NK-92 treated with Interleukin-12 subunit alpha and Interleukin-12 subunit beta, amount 100 ng/mL, for 24 hours (cell line): ENCODE measurements at places on chromosomes 6 and 20.

DNA sequence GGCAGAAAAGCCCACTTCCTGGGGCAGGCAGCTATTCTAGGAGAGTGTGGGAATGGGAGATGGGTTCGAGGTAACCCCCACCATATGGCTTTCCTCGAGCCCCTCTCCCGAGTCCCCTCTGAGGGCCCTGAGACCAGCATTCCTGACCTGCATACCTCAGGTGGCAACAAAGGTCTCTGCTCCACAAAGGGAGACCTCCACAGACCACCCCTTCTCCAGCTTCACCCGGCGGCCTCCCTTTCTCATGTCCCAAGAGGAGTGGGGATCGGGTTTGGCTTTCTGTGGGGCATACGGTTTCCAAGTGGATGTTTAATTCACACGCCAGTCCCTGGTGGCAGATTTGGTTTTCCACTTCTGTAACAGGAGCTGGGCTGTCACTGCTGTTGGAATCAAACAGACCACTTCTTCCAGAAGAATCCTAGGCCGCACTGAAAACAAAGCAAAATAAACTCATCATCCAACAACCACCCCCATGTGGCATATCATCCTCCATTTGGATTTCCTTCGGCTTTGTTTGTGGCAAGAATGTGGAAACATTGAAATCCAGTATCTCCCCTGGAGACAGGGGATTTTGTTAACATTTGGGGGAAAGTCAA is 83.2 kb downstream of the DLL1 start:
- DNase-seq: no peak

DNA sequence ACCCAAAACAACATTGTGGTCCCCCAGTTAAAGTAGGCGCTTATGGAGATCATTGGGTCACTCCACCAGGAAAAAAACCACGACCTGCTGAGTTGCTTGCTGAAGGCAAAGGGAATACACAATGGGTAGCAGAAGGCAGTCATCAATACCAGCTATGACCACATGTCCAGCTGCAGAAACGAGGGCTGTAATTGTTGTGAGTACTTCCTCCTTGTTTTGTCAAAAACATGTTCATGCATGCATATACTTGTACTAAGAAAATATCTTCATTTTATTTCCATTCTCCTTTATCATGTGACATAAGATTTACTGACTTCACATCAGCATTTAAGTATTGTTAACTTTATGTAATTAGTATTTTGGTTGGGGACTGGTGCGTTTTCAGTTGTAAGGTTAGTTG is 16.9 kb downstream of the SERINC1 start:
- DNase-seq: no peak

GRCh38 chr6:147974376-147974775 is 368.3 kb upstream of the SASH1 start:
- no peak for DNase-seq

DNA sequence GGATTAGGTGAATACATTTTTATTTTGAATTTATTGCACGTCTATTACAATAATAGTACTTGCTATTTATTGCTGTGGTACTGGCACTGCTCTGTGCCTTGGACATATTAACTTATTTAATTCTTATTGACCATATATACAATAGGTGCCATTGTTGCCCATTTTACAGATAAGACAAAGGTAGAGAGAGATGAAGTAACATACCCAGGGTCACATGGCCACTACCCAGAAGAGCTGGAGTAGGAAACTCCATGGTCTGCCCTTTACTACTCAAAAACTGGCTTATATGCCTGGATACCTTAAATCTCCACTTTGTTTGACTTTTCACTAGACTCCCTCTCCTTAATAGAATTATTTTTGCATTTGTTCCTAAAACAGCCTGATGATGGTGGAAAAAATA is 67.5 kb downstream of the ADGRG6 start:
- no peak for DNase-seq

GRCh38 chr6:128504003-128504654 is 16.3 kb downstream of the PTPRK start:
- DNase-seq: no peak

- no peak for DNase-seq
Measured at GRCh38 chr6:72966628-72967280, 258.5 kb downstream of the KHDC1L start.

- no peak for DNase-seq
Measured at GRCh38 chr6:106547601-106548453, 81.5 kb downstream of the RTN4IP1 start.

DNA sequence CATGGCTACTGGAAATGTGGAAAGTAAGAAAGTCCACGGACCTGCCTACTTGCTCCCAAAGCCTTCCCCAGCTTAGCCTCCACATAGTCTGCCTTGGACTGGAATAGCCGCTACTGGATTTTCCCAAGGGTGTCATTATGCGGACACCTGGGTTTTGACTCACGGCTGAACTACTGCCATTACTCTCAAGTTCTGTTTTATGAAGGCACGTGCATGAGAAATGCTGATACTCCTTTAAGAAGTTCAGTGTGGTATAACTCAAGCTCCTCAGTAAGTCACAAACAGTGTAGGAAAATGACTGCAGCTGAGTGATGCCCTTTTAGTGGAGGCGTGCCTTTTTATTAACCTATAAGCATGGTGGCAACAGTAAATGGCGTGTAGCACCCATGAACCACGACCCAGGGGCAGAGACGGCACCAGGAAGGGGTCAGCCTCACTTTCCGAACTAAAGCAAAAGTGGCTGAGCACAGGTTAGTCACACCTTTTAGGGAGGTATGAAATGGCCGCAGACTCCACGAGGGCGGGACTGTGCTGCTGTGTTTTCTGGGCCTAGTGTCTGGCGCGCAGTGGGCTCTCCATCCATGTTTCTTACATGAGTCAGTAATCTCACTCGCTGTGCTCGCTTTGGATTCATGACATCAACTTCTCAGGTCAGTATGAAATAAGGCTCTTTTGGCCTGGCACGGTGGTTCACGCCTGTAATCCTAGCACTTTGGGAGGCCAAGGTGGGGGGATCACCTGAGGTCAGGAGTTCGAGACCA is 23.9 kb downstream of the PSMG4 start:
- DNase-seq: no peak

DNA sequence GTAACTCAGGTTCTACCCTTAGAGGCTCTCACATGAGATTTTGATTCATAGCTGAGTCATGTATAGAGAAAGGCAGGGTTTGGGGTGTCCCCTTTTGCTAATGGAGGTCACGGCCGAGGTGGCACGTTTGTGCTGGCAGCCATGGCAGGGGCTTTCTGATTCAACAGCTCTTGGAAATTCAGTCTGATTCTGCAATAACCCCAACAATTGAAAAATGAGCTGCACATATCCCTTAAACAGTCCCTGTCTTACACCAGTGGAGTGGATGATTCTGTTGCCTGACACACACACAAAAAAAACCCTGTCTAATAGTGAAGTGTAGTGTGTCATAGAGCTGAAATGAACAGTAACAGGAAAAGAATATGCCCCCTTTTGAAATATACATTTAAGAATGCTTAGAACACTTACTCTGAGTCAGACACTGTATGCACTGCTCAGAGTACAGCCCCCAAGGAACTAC is 40.4 kb upstream of the ARG1 start:
- no peak for DNase-seq
